ENCODE measurements at places on chromosomes 6 and 20.

DNA sequence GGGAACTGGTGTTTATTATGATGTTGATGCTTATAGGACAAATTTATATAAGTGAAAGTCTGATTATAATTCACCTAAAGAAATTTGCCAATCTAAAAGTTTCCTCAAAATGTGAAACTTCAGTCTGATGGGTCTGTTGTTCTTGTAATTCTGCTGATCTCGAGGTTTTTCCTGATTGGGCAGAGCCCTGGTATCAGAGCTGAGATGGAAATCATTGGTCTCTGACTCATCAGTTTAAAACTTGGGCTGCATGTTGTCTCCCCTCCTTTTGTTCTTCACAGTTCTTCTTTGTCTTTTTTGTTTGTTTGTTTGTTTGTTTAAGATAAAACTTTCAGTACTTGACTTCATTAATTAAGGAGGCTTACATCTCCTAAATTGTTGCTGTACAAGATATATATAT lies 5.9 kb downstream of the SMAP1 start:
- DNase-seq: no peak

- no peak for DNase-seq
Observed at GRCh38 chr20:31922181-31922580, 29.7 kb downstream of the PDRG1 start.

DNA sequence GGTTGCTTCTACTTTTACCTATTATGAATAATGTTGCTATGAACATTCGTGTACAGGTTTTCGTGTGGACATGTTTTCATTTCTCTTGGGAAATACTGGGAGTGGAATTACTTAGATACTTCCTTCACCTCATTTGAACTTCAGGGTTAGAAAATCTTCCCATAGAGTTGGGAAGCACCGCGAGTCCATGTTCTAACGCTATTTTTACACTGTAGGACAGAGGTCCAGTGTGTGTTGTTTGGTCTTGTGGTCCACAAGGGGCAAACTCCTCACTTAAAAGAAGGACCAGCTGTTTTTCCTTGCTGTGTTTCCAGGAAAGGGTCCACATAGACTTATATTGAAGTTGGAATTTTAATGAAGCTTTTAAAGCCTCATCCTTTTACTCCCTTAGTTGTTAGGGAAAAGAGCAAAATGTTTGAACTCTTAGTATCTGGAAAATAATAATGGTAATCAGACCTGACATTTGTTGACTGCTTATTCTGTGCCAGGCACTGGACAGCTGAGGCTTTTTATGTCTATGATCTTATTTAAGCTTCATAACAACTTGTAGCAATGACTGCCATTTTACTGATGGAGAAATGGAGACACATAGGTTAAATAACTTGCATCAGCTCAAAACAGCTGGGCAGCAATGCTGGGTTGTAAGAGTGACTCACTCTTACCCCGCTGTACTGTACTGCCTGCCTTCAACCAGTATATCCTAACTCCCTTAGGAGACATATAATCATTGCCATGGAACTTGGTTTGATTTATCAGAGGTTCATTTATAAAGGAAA lies 52.0 kb downstream of the CDC5L start:
- DNase-seq: no peak

DNA sequence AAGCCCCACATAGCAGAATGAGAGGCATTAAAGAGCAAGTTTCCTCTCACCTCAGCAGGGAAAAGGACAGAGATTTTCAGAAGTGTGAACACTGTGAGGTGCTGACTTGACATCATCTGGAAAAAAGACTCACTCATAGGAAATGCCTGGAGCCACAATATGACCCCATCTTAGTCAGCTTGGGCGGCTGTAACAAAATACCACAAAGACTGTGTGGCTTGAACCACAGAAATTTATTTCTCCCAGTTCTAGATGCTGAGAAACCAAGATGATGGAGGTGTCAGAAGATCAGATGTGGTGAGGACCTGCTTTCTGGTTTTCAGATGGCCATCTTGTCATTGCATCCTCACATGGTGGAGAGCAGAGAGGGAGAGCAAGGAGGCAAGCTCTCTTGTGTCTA lies 253.1 kb downstream of the ADGB start:
- DNase-seq: no peak

DNA sequence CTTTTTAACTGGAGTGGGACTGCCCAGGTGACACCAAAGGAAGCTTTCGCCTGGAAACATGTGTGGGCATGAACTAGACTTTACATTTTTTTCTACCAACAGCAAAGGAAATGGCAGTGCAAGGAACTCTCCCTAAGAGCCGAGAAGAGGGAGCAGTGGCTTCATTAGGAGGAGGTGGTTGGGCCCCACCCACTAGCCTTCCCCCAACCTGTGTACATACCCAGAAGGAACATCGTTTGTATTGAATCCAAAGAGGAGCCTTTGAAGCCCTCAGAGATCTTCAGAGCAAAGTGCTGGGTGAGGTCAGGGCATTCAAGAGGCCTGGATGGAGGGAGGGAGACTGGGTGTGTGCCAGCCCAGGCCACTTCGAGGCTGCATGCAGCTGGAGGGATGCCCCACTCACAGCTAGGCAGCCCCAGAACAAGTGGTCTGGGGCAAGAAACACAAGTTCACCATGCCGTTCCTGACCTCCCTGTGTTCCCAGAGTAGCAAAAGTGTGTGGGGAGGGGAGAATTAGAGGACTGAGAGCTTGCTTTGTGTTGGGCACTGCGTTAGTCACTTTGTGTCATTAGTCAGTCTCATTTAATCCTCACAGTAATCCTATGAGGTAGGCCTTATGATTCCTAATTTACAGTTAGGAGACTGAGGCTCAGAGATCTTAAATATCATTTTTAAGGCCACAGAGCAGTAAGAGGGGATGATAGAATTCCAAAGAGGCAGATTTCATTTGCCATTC lies 191.6 kb upstream of the SUPT3H start:
- no peak for DNase-seq

DNA sequence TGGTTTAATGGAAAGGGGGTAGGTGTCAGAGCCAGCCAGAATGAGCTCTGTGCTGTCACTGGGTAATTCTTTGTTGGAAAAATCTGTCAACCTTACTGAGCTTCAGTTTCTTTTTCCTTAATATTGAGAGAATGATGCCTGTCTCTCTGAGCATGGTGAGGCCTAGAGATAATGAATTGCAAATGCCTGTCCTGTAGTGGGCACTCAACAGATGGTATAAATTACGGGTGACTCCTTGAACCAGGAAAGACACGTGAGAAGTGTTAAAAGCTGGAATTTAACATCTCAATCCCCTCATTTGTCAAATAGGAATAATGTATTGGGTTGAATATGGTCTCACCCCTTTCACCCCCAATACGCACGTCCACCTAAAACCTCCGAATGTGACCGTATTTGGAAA lies 74.9 kb downstream of the ADTRP start:
- DNase-seq: no peak

- no peak for DNase-seq
Observed at GRCh38 chr6:25301362-25301761, 22.2 kb downstream of the CARMIL1 start.

GRCh38 chr20:10012464-10012863 lies 22.3 kb upstream of the ANKEF1 start:
- DNase-seq: no peak

GRCh38 chr6:3417473-3417872 lies 39.4 kb downstream of the SLC22A23 start:
- no peak for DNase-seq

GRCh38 chr6:109429496-109429895 lies 10.9 kb downstream of the PPIL6 start:
- no peak for DNase-seq

DNA sequence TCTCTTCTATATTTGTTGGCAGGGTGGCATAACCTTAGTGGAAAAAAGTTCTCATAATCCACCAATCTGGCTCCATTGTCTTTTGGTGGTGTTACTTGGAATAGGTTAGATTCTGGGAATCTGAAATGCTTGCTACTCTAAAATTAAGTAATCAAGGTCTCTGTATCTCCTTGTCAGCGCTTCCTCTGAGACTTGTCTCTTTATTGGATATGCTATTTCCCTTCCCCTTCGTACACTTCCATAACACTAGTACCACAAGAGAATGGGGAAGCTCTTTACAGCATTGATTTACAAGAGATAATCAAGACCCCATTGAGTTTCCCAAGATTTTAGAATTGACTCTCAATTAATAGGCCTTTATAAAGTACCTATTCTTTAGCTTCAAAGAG lies 280.2 kb downstream of the ADGB start:
- DNase-seq: no peak

GRCh38 chr6:90508753-90509152 lies 78.1 kb downstream of the MAP3K7 start:
- DNase-seq: no peak

DNA sequence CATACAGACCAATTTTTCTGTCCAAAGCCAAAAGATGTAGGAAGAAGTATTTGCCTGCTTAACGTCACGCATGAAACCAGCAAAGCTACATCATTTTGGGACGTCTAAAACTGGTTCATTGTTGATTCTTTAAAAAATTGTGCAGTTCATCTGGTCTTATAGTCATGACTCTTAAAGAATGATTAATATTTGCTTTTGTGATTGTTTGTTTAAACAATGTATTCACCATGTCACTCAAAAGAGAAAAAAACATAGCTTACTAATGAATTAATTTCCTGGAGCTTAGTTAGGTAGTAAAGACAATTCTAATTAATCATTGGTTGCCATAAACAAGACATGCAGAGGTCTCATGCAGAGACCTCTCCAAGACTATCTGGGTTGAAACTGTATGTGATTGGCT lies 157.3 kb downstream of the RPS12 start:
- no peak for DNase-seq

DNA sequence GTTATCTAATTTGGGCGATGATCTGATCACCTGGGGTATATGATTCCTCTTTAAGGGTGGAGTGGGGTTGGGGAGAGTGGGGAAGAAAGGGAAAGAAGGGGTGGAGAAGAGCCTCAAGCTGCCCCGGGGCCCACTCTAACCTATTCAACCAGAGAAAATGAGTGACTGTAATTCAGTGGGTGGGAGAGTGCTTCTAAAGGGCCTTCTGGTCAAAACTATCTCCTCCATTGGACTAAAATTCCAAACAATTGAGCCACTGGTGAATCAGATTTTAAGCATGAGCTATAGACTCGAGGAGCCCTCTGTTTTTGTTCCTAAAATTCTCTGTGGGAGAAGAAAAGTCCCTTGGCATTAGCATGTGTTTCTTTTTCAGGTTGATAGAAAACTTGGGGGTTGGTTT lies 296.8 kb downstream of the CLIC5 start:
- no peak for DNase-seq

DNA sequence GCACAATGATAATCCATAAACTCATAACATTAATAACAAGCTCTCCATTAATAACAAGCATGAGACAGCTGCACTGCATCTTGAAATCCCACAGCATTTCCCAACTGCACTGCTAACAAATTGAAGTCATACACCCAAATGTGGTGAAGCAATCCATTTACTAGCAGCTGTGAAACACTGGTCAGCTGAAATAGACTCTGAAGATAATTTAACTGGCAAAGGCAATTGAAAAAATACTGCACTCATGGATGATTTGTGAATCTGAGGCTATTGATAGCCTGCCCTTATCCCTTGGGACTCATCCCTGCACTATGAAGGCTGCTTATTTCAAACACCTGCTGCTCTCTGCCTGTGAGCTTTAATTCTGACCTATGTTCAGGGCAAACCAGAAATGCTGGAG lies 49.1 kb upstream of the PLCB1 start:
- DNase-seq: no peak

DNA sequence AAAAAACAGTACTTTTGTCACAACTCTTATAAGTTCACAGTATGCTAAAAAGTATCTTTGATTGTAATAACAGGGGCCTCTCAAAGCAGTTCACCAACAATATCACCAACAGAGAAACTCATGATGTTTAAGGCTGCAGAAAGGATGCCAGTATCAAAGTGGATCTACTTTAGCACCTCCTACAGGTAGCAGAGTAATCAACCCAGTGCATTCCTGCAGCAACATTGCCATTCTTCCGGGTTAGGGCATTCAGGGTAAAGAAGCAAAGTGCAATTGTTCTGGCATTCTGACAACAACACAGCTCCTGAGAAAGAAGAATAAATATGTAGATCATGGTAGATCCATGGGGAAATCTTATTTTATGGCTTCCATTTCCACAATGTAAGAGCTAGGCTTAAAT lies 7.6 kb upstream of the SLC17A4 start:
- no peak for DNase-seq

- DNase-seq: no peak
Observed at GRCh38 chr6:125814481-125814880, 23.7 kb downstream of the NCOA7 start.

- no peak for DNase-seq
Observed at GRCh38 chr20:42957018-42957703, 232.5 kb downstream of the PTPRT start.

GRCh38 chr6:155645325-155645724 lies 189.7 kb upstream of the NOX3 start:
- DNase-seq: peak; percentile 83

DNA sequence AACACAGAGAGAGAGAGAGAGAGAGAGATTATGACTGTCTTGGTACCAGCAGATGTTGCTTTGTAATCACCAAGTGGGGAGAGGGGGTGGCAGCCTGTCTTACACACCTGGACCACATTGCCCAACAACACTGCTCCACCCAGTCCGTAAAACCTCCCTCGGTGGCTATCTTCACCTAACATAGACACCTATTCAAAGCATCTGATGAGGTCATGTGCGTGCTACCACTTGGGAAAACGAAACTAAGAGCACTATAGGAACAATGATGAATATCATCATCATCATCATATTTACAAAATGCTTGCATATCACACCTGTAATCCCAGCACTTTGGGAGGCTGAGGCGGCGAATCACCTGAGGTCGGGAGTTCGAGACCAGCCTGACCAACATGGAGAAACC lies 24.1 kb upstream of the SALL4 start:
- DNase-seq: no peak

DNA sequence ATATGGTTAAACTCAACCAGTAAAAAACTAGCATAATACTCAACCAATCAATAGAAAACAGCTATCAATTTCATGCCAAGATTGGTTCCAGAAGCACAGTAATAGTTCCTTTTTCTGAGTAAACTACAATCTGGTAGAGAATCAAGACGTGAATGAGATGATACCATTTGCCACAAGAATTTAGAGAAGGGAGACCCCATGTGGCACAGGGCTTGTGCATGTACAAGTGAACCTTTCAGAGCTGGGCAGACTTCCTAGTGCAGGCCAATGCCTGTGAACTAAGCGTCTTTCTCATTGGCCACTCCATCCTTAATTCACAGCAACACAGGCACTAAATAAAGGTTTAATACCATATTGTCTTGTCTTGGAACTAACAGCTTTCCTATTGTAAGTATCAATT lies 213.5 kb downstream of the RFPL4B start:
- DNase-seq: no peak

GRCh38 chr6:80535914-80536565 lies 429.6 kb downstream of the BCKDHB start:
- DNase-seq: no peak

DNA sequence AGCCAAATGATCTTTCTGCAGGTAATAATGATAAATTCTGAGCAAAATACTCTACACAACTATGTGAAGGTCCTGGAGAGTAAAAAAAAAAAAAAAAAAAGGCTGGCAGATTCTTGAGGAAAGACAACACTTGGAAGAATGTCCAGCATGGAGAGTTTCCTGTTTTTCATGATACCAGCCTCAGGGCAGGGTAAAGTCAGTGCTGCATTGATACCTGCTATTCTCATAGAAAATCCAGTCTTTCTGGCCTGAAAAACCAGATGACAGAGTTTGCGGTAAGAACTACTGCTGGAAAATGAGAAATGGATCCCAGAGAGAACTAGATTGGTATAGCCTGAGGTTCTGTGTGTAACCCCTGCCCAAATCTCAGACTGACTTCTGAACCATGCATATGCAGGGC lies 89.1 kb downstream of the AFG1L start:
- no peak for DNase-seq

- no peak for DNase-seq
Observed at GRCh38 chr6:120869397-120869796, 464.9 kb downstream of the TBC1D32 start.
